ENCODE measurements at places on chromosomes 1 and 21.
A peak's percentile ranks its signal among the peaks of the same experiment; 100 is the strongest.

DNA sequence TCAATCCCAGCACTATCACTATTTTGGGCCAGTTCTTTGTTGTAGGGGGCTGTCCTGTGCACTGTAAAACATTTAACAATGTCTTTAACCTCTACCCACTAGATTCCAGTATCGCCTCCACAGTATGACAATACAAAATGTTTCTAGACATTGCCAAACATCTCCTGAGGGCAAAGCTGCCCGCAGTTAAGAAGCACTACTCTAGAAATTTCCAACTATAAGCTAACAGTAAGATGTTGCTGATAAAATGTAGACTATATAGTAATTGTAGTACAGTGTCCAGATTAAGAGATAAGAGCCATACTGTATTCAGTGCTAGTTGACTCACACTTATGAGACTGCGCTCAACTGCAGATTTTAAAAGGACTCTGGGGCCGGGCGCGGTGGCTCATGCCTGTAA is 5.0 kb downstream of the MTF1 start:
- DNase-seq: no peak

- DNase-seq: no peak
Observed at GRCh38 chr1:188043536-188044245, 1214.9 kb downstream of the PLA2G4A start.

- peak; percentile 53 for DNase-seq
Observed at GRCh38 chr1:152515434-152515783, 1.1 kb downstream of the CRCT1 start.

- no peak for DNase-seq
Observed at GRCh38 chr1:19969898-19970660, 9.3 kb downstream of the PLA2G2A start.

GRCh38 chr1:84374991-84375696 is 23.1 kb upstream of the DNASE2B start:
- DNase-seq: no peak

DNA sequence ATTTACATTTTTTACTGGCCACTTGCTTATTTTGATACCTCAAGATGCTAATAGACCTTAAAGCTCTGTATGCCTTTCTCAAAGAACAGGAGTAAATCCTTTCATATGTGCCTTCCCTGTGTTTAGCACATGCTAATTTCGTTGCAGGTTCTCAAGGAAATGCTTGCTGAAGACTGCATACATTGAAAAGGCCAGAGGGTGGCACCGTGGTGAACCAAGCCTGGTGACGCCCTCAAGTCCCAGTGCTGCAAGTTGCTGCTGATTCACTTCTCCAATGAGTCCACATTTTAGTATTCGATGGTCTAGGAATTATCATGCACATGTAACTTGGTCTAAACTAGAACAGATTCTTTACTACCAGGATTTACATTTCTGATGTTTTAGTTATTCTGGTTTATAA is 94.1 kb downstream of the CLDN17 start:
- peak; percentile 2 for DNase-seq

DNA sequence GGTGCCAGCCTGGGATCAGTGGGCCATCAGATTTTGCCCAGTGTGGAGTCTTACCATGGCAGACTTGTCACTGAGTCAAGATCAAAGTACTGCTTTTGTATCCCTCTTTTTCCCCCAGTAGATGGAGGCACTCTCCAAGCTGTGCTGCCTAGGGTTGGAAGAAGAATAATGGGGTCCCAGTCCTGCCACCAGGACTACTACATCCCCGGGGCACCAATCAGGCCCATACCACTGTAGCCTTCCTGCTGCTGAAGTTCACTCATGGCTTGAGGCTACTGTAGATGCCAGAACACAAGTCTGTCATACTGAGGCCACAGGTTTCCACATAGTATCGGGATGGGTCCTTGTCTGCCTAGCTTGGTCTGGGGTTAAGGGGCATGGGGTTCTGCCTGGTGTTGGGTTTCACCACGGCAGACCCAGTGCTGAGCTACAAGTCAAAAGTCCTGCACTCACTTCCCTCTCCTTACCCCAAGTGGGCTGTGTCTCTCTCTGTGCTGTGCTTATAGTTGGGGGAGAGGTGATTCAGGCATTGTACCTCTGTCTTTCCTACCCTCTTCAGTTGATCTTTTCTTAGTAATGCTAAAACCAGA is 53.4 kb downstream of the PKN2 start:
- no peak for DNase-seq

- no peak for DNase-seq
Observed at GRCh38 chr1:15483971-15484370, 8.1 kb downstream of the CELA2B start.

- DNase-seq: no peak
Observed at GRCh38 chr1:25898223-25899015, 7.8 kb downstream of the STMN1 start.

DNA sequence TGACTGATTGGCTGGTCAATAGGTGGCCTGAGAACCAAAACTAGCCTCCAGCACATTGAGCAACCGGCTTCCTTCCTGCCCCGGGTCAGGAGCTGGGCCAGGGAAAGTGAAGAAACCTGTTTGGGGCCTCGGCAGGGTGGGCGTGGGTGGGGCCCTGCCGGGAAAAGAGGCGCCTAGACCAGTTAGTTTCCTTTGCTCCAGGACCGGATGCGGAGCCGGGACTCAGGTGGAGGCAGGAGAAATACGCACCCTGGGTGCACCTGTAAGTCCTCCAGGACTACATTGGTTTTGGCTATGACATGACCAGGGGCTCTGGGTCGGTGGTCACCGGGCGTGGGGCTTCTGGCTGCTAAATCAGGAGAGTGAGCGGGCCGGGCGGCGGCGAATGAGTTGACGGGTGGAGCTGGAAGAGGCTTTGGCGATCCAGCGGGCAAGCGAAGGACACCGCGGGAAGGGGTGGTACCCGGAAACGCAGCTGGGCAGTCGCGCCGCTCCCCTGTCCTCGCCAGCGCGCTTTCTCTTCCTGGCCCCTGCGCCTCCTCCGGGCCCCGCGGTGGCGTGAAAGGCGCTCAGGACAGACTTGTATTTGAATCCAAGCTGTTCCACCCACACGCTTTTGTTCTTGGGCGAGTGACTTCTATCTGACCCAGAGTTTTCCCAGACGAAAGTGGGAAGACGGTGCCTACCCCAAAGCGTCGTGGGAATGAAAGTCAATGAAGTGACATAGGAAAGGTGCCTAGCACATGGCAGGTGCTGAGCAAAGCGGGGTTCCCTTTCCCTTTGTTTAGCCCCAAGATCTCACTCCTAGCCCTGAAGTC is 30.6 kb upstream of the JUN start:
- DNase-seq: no peak

DNA sequence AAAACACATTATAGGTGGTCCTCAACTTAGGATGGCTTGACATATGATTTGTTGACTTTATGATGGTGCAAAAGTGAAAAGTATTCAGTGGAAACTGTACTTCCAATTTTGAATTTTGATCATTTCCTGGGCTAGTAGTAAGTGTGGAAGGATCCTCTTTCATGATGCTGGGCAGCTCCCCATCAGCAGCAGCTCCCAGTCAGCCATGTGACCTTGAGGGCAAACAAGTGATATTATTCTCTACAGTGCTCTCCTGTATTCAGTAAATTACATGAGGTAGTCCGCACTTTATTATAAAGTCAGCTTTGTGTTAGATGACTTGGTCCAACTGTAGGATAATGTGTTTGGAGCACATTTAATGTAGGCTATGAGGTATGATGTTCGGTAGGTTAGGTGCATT is 36.4 kb downstream of the SLC22A15 start:
- DNase-seq: no peak

DNA sequence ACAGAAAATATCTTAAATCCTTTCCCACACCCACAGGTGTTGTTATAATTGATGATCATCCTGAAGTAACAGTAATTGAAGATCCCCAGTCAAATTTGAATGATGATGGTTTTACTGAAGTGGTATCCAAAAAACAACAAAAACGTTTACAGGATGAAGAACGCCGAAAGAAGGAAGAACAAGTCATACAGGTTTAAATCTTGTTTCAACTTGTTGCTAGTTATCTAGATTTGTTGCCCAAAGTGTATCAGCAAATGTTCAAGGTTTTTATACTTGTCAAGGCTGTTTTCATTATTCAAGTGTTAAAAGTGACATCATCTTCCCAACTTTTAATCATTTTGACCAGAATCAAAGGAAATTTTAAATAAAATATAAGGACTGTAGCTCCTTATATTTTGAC is 64.7 kb downstream of the PRRC2C start:
- DNase-seq: no peak

DNA sequence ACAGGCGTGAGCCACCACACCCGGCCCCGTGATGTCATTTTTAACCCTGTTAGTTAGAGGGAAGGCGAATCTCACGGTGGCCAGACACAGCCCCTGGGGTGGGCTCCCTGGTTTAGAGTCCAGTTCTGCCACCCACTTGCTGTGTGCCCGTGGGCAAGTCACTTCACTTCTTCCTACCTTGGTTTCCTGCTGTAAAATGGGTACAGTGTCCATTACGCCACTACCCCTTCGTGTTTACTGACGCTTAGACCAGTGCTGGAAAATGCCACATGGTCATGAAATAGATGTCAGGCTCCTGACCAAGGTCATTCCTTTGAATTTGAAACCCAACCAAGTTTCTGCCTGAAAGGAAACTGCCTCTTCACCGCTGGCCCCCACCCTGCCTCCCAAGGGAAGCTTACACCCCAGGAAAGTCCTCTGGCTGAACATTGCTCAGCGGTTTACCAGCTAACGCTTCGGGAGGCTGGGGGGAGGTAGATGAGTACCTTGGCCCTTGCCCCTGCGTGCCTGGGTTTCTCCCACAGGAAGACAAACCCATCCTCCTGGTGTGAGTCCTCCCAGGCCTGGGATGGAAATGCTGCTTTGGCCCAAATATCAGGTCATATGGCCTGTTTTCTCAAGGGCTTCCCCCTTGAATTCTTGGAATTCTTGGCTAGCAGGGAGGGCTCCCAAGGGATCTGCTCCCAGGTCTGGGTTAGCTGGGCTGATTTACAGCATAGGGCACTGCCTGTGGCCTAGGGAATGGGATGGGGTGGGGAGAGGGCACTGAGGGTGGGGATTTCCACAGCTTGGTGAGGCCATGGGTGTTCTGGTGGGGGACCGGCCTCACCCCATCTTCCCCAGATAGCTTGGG is 7.6 kb upstream of the AADACL4 start:
- no peak for DNase-seq

- peak; percentile 83 for DNase-seq
Observed at GRCh38 chr1:108043707-108044106, 78.7 kb upstream of the VAV3 start.

- no peak for DNase-seq
Observed at GRCh38 chr1:36692465-36693160, 209.9 kb upstream of the CSF3R start.

GRCh38 chr1:229832695-229833094 is 206.6 kb downstream of the URB2 start:
- no peak for DNase-seq

DNA sequence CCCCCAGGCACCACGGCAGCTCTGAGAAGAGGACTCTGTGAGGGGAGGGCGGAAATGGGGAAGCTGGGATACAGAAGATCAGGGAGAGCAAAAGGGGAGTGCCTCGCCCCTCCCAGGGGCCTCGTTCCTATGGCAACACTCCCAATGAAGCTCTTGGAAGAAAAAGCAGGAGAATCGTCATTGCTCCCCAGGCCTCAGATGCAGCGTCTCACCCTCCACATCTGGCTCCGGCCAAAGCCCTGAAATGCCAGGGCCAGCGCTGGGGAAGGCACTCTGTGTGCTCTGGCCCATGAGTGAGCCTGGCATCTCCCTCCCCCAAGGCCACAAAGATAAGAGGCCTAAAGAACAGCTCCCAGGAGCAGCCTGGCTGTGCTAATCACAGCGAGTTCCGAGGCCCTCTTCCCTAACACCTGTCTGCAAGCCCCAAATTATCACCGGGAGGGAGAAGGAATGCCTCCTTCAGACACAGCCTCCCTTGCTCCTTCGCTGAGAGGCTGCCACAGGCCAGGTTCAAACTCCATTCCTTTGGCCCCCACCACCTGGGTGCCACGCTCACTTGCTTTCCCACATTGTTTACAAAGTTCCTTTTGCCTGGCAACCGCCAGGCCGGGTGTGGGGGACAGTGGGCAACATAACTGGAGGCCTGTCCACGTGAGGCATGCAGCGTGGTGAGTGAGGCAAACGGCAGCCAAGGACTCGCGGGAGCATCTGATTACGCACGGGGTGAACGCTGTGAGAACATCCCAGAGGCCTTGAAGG is 27.8 kb downstream of the ECE1 start:
- peak; percentile 44 for DNase-seq

DNA sequence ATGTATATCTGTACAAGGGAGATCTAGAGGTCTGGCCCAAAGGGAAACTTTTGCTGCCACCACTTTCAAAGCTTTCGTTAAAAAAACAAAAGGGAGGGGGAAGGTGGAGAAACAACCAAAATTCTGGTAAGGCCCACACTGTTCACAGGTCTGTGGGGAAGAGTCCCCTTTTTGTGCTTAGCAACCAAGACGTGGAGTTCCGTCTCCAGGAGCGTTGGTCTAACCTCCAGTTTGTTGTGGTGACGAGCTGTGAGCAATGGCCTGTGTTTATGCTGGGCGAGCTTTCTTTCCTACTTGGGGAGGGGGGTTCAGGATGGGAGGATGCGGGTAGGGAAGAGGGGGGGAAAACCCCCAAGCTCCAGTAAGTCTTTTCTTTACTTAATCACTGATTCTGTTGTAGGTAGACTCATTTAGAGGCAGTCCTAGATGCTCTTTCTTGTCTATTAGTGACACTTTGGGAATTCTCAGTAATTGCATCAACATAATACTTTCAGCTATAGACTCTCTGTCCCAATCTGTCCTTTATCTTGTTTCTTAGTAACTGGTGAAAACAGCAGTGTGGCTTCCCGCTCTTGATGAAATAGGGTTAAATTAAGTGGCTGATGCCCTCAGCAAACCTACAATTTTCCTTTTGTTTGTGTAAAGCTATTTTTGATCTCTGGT is 1.5 kb downstream of the HIPK1 start:
- DNase-seq: peak; percentile 70

GRCh38 chr1:184753117-184753516 is 1.5 kb downstream of the EDEM3 start:
- DNase-seq: peak; percentile 68

GRCh38 chr21:31973402-31973944 is 100.7 kb downstream of the HUNK start:
- no peak for DNase-seq

GRCh38 chr1:217534566-217534965 is 96.3 kb downstream of the GPATCH2 start:
- no peak for DNase-seq

- DNase-seq: no peak
Observed at GRCh38 chr21:30936207-30936606, 54.8 kb upstream of the KRTAP11-1 start.
